ENCODE measurements at places on chromosomes 7 and 10.

DNA sequence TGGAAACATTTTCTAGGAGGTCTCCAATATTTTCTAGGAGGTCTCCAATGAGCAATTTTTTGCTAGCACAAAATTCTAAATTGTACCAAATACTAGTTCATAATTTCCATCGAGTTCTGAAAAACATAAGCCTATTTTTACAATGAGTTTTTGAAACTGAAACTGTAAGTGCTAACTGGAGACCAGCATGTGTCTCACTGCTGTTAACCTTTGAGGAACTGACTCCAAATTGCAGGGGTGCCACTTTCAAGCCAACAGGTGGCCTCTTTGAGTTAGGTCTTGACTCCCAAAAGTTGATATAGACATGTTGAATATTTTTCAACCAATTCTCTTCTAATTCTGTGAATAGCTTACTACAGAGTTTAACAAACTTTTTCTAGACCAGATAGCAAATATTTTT is 58.8 kb downstream of the CAV1 start:
- no peak for DNase-seq

DNA sequence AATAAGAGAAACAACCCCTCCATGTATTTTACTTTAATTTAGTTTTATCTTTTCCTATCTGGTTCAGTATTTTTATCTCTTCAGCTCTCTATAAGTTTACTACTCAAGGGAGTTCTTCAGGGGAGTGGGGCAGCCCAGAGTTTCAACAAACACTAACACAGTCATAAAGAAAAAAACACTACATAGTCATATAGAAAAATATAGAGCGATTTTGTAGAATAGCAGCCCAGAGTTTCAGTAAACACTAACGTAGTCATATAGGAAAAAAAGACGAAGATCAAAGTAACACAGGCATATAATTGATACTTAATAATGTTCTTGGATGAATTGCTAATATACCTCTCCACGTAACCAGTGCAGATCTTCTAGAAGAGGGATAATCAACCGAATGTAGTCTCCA is 54.7 kb downstream of the PON1 start:
- no peak for DNase-seq

DNA sequence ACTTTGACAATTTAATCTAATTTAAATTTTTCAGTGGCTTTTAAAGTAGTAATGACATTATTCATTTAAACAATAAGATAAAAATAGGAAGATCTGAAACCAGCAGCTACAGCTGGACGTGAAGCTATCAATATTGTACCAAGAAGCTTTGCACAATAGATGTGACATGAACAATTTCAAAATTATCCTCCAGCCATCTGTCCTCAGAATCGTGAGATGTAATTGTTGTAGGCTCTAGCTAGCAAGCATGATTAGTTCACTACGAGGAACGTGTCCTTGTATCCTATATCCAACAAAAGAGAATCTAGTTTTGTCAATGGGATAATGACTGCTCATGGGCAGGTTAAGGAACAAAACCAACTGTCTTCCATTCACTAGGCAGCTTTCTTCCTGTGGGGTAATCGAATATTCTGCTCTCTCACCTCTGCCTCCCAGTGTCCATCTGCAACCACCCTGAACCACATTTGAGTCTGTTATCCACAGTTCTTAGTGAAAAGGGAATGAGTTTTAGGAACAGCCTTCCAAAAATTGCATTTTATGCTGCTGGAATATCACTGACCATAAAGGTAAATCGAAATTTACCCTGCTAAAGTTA is 247.3 kb downstream of the PARD3 start:
- no peak for DNase-seq

DNA sequence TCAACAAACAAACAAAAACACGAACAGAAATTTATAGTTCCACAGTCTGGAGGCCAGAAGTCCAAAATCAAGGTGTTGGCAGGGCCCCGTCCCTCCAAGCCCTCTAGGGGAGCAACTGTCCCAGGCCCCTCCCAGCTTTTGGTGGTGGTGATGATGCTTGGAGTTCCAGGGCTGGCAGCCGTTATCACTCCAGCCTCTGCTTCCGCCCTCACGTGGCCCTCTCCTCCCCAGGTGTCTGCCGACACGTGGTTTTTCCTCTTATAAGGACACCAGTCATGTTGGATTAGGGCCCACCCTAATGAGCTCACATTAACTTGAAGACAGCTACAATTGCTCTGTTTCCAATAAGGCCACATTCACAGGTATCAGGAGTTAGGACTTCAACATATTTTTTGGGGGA is 49.7 kb downstream of the MICALL2 start:
- DNase-seq, result no peak

DNA sequence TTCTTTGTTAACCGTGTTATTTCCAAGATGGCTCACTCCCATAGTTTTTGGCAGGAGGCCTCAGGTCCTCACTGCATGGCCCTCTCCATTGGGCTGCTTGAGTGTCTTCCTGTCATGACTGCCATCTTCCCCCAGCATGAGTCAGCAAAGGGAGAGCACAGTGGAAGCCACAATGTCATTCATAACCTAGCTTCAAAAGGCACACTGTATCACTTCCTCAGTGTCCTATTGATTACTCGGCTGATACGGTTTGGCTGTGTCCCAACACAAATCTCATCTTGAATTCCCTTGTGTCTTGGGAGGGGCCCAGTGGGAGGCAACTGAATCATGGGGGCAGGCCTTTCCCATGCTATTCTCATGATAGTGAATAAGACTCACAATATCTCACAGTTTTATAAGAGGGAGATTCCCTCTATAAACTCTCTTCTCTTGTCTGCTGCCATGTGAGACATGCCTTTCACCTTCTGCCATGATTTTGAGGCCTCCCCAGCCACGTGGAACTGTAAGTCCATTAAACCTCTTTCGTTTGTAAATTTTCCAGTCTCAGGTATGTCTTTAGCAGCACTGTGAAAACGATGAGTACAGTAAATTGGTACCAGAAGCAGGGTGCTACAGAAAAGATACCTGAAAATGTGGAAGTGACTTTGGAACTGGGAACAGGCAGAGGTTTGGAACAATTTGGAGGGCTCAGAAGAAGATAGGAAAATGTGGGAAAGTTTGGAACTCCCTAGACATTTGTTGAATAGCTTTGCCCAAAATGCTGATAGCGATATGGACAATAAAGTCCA is 106.5 kb downstream of the PRLHR start:
- DNase-seq, result no peak

DNA sequence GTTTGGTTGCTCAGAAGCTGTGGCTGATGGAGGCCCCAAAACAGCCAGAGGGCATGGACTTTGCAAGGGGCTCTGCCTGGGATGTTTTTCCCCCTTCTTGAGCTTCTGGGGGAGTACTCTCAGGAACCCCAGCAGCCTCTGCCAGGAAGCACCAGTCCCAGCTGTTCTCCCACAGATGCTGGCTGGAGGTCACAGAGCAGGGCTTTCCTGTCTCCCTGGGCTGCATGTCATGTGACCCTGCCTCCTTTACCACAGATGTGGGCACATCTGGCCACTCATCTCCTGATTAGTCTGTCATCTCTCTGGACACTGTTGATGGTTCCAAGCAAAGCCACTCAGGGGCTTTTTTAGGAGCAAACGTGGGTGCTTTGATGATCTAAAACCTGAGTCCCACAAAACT is 136.7 kb downstream of the NEURL1 start:
- DNase-seq, result no peak

- DNase-seq, result no peak
These were observed 820 bp downstream of the WAC start for GRCh38 chr10:28533571-28534304.

GRCh38 chr10:30447125-30447799 is 13.3 kb downstream of the MAP3K8 start:
- no peak for DNase-seq

GRCh38 chr7:28573059-28573553 is 160.8 kb downstream of the CREB5 start:
- no peak for DNase-seq

GRCh38 chr10:6175329-6176055 is 27.2 kb upstream of the PFKFB3 start:
- DNase-seq, result no peak

DNA sequence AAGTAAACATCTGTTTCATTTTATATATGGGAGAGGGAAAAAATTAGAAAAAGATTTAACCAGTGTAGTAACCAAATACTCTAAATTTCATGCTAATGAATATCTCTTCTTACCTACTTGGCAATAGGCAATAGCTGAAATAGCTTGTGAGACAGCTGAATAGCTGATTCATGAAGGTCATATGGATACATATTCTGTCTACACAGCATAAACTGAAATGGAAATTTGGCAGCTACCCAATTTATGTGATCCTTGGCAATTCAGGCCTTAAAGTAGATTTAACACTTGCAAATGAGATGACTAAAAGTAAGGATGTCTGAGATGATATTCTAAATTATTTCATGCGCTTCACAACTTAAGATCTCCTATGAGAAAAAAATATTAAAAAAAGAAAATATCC is 261.2 kb upstream of the SEMA3A start:
- peak; percentile 15 for DNase-seq

DNA sequence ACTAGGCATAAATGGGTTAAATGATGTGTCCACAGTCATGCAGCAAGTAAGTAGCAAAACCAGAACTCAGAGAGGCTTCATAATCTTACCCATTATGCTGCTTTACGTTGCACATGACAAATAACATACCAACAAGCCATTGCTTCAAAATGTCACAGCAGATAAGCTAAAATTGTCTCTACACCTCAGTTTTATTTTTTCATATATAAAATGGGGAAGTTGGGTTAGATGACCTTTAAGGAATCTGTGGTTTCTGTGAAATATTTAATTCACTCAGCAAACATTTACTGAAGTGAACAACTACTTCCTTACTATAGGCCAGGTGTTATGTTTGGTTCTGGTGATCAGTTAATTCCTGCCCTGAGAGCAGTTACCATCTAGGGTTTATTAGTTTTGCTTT is 2.2 kb upstream of the ASCC1 start:
- DNase-seq, result no peak

GRCh38 chr10:110562348-110562747 is 5.1 kb upstream of the SMC3 start:
- no peak for DNase-seq

DNA sequence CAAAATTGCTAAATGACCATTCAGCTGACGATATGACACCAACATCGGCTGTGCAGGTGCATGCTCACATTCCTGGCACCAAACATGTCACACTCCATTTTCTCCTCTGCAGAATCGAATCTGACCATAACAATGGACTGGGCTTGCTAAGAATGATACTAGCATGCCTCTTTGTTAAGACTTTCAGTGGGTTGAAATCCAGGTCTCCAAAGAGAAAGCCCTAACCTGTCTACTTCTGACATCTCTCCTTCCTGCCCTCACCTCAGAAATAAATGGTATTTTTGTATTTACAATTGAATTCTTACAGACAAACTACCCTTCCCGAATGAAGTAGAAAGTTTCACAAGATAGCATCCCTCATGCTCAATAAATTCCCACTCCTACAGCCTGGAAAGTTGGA is 373.9 kb downstream of the KCNMA1 start:
- DNase-seq, result no peak

- DNase-seq, result no peak
These were observed 21.3 kb downstream of the FAM107B start for GRCh38 chr10:14753441-14753840.

DNA sequence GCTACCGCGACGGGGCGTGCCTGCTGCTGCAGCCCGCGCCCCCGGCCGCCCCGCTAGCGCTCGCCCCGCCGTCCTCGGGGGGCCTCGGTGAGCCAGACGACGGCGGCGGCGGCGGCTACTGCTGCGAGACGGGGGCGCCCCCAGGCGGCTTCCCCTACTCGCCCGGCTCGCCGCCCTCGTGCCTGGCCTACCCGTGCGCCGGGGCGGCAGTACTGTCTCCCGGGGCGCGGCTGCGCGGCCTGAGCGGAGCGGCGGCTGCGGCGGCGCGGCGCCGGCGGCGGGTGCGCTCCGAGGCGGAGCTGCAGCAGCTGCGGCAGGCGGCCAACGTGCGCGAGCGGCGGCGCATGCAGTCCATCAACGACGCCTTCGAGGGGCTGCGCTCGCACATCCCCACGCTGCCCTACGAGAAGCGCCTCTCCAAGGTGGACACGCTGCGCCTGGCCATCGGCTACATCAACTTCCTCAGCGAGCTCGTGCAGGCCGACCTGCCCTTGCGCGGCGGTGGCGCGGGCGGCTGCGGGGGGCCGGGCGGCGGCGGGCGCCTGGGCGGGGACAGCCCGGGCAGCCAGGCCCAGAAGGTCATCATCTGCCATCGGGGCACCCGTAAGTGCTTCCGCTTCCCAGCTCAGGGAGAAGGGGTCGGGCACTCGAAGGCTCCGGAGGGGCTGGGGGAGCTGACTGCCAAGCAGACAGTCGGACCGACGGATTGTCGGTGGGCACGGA is 761 bp downstream of the PTF1A start:
- no peak for DNase-seq

GRCh38 chr7:91034459-91035368 is 229.5 kb upstream of the FZD1 start:
- peak; percentile 5 for DNase-seq

GRCh38 chr7:70114806-70115205 is 516.5 kb downstream of the AUTS2 start:
- no peak for DNase-seq

- no peak for DNase-seq
These were observed 22.4 kb downstream of the ZFAND2A start for GRCh38 chr7:1137517-1138167.

GRCh38 chr10:112397592-112397991 is 23.7 kb downstream of the ACSL5 start:
- no peak for DNase-seq

DNA sequence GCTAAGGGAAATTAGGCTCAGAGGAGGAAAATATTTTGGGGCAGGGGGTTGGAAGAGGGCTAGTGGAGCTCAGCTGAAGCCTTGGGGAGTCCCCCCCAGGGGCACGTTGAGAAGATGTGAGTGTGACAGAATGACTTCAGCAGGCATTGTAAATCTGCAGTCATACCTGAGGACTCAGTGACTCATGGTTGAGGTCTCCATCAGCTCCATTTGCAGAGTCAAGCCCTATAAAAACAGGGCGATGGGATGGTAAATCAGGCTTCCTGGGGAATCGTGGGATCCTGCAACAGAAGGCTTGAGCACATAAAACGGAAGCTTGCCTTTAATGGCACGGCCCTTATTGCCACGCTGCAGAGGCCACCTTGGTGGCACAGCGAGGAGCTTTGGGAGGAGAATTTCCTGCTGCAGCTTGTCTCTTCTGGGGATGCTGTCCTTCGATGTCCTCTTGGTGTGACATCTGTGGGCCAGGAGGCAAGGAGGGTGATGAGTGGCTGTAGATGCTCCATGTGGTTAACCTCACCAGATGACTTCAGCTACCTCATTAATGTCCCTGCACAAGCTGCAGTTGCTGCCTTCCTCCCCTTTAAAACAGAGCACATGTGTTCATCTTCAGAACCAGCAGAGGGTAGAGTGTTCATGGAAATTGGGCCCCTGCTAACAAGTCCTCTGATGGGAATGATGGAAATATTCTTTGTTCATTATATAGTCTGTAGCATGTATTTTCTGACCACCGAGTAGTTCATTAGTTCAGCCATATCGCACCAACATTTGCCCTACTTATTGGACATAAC is 285.9 kb downstream of the LRMDA start:
- DNase-seq, result no peak

Measured in Panc1 (cell line).